ENCODE measurements at places on chromosomes 12 and 14. TPM values are rescaled to one million over a fixed set of nuclear protein-coding genes. Genes with fewer than 3 reads are reported as not detected.

- peaks cover 6% of the 10 kb centered on the region for H3K27me3 ChIP-seq
- no peak for DNase-seq
- peaks cover 2% of the 10 kb centered on the region for H3K4me1 ChIP-seq
- H3K36me3 ChIP-seq = no peaks in the 10 kb centered on the region
Observed at GRCh38 chr14:101624536-101624935, 63.2 kb downstream of the DIO3 start.

The DHRS1 gene
- total RNA-seq = 32.5 TPM

DNA sequence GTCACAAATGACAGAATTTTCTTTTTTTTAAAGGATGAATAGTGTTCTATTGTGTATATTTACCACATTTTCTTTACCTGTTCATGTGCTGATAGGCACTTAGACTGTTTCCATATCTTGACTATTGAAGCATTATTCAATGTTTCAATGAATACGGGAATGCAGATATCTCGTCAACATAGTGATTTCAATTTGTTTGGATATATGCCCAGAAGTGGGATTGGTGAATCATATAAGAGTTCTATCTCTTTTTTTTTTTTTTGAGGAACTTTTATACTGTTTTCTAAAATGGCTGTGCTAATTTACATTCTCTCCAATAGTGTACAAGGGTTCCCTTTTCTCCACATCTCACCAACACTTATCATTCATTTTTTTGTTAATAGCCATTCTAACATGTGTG lies 97.9 kb upstream of the FAR2 start:
- no peak for DNase-seq
- no peaks in the 10 kb centered on the region for H3K27me3 ChIP-seq
- peaks cover 1% of the 10 kb centered on the region for H3K4me1 ChIP-seq
- no peak overlapping the region for H3K27ac ChIP-seq
- no peaks in the 10 kb centered on the region for H3K36me3 ChIP-seq

- DNase-seq = no peak
- H3K4me1 ChIP-seq = peaks cover 22% of the 10 kb centered on the region
- peaks cover 8% of the 10 kb centered on the region for H3K36me3 ChIP-seq
Observed at GRCh38 chr12:53223389-53224060, 8.5 kb downstream of the RARG start.

GRCh38 chr12:31342286-31342685 lies 16.3 kb upstream of the SINHCAF start:
- no peak overlapping the region for H3K27ac ChIP-seq
- no peaks in the 10 kb centered on the region for H3K4me1 ChIP-seq
- no peak for DNase-seq
- H3K27me3 ChIP-seq = no peaks in the 10 kb centered on the region
